ENCODE measurements at places on chromosomes 2 and 18.

DNA sequence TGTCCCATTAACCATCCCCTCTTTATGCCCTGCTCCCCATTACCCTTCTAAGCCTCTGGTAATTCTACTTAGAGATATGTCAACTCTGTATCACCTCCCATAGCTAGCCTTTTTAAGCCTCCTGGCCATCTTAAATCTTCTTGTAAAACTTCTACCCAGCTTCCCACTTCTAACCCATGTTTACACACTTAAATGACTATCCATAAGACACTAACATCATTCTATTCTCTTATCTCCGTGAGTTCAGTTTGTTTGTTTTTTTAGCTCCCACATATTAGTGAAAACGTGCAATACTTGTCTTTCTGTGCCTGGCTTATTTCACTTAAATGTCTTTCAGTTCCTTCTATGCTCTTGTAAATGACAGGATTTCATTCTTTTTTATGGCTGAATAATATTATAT lies 42.4 kb downstream of the RAB3GAP1 start:
- no peak for DNase-seq

DNA sequence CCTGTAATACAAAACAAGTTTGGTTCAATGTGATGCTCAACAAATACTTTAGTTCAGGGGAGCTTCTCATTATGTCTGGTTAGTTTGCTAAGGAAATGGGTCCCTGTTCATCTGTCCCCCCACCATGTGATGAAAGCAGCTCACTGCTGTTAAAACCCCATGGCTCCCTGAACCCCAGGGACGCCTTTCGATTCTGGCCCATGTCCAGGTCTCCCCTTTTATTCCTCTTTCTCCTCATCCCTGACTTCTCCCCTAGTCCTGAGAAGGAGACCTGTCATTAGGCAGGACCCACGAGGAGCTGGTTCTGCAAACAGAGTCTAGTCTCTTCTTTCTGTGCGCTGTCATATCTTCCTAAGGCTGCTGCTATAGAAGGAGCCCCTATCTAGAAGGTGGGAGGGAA lies 213.3 kb upstream of the OSR1 start:
- DNase-seq, result no peak

DNA sequence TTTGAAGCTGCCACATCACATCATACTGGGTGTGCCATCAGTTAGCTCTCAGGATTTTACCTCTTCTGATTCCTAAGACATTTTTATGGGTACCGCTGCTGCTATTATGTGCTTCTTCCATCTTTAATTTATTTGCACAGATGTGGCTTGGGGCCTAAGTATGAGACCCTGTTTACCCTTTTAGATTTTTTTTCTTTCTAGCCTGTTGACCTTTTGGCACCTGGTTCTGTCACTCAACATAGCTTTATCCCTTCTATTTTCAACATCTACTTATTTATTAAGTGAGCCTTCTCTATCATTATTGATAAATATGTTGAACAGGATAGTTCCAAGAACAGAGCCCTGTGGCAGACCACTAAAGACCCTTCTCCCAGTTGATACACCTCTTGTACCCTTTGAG lies 57.0 kb downstream of the TET3 start:
- DNase-seq, result no peak

- no peak for DNase-seq
Measured at GRCh38 chr18:28132084-28132483, 44.8 kb downstream of the CDH2 start.

GRCh38 chr2:188478724-188479123 lies 187.1 kb downstream of the GULP1 start:
- no peak for DNase-seq

DNA sequence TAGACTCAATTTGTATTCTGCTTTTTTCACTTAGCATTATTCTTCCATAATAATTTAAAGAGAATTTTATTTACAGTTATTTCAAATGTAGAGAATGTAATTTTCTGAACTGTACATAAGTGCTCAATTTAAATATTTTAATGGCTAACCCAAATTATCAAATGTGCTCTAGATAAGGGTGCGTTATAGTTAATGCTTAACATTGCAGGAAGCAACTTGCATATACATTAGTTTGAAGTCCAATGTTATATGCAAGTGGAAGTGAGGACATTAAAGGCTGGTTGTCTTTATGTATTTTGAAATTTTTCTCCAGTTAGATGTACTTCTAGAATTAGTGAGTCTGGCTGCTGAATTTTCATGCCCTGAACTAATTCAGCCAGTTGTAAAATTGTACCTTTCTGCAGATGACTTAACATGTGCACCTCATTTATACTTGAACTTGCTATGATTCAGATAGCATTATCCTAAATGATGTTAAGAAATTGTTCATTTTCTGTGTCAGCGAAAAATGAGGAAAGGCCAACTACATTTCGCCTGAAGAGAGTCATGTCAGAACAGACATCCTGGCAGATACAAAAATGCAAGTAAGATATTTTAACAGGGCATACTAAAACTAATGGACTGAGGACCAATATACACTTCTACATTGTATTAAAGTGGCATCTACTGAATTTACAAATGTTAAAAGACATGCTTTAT lies 59.2 kb upstream of the GAREM1 start:
- no peak for DNase-seq

DNA sequence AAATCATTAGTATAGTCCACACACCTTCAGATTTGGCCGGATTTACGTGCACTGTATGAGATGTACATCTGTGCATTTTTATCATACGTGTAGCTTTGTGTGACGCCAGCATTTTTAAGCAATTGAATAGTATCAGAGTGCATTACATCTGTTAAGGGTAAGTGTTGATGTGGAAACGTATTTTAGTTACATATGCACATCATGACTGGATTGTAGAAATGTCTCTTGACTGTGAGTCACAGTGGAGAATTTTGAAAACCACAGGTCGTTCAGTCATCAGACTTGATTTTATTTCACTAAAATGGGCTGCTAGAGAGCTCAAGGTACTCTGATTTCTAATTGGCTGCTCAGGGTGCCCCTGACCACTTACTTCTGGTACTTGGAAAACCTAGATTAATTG lies 5.4 kb upstream of the GPBAR1 start:
- DNase-seq, result no peak

- no peak for DNase-seq
Measured at GRCh38 chr2:14053105-14053504, 579.4 kb upstream of the LRATD1 start.

- no peak for DNase-seq
Measured at GRCh38 chr18:8627107-8627472, 17.9 kb downstream of the RAB12 start.

DNA sequence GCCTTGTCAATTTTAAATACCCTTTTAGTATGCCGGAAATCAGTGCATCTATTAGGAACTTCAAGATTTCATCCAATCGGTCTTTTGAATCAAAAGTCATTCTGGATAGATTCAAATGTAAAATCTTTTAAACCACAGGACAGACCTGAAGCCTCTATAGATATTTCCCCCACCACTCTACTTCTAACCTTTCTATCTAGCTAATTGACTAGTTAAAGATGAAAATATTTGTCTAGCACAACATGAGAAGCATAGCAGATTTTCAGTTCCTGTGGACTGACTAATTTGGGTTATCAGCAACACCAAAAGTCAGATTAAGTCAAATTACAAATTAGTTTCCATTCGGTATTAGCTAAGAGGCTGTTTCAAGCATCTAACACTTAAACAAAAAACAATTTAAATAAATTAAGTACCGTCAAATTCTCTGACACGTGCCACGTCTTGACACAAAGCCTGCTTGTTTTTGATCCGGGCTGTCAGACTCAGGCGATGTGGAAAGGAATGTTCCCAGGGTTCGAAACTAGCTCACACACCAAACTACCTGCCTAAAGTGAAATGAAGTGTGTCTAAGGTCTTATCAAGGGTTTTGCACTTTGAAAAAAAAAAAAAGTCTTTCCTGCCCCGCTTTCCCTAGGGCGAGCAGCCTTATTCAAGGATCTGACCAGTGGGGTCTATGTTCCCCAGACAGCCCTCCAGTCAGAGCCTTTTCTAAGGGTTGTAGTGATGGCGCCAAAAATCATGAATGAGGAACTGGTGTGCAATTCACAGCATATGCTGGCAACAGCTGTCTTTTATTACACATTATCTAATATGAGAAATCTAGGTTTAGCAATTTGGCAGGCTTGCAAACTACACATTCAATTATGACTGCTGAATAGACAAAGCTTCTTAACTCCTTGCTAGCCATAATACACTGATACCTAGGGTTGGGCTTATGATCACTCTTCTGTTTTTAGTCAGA lies 4.7 kb downstream of the CYTIP start:
- no peak for DNase-seq

- DNase-seq, result no peak
Measured at GRCh38 chr2:125516496-125517109, 1139.4 kb upstream of the GYPC start.

- peak; percentile 68 for DNase-seq
Measured at GRCh38 chr2:231463698-231464575, at the start of gene NCL. TSS of gene NCL (minus strand) at chr2:231464484. CDS start at chr2:231464353, 131 bp downstream.

GRCh38 chr2:190694479-190694878 lies 45.6 kb downstream of the NAB1 start:
- DNase-seq, result no peak

DNA sequence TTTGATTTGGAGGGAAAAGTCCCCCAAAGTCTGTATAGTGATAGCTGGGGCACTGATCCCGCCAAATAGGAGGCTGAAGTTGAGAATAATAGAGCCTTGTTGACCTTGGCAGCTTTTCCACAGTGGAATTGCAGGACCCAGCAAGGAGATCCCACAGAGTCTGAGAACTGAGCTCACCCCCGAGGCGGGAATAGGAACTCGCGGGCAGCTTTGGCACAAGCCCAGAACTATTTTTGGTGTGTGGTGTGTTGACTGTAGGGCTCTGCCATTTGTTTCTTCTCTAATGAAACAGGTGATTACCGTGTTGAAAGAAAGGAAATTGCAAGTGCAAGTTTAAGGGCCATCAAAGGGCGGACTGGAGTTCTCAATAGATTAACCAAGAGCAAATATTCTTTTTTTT lies 34.0 kb downstream of the SH3RF3 start:
- no peak for DNase-seq

DNA sequence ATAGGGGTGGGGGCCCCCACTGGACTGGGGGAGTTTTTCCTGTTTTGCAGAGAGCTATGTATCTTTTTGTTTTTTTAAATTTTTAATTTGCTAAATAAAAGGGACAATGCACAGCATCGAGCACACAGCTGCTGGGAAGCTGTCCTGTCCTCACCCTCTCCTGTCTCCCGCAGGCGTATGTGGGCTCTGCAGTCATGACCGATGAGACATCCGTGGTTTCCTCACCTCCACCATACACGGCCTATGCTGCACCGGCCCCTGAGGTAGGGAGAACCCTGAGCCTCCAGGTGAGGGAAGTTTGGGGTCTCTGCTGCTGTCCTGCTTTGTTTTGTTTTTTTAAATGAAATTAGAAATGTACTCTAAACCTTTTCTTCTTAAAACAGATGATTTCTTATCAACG lies 27.6 kb downstream of the PLEKHB2 start:
- no peak for DNase-seq

GRCh38 chr2:241728627-241729026 lies 5.8 kb upstream of the D2HGDH start:
- DNase-seq, result no peak

DNA sequence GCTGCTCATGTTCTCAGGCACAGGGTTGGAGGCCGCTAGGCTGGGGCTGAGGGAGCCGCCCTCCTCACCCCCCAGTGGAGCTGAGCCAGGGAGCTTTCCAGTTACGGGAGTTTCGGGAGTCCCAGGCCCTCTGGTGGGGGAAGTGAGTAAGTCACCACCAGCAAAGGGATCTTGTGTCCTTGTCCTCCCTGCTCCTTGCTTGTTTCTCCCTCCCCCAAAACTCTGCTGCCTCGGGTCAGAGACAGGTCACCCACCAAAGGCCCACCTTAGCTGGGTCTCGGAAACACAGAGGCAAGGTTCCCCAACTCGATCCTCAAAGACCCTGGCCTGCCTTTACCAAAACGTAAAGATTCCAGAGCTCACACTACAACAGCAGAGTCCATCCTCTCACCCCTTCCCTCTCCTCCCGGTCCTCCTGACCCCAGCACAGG lies 60.5 kb upstream of the POMC start:
- DNase-seq, result no peak

GRCh38 chr2:31110431-31110830 lies 27.8 kb downstream of the GALNT14 start:
- DNase-seq, result no peak

- no peak for DNase-seq
Measured at GRCh38 chr2:81396417-81397019, 1092.0 kb upstream of the LRRTM1 start.

- DNase-seq, result no peak
Measured at GRCh38 chr2:157061799-157062198, 195.7 kb upstream of the GALNT5 start.

GRCh38 chr2:240451791-240452461 lies 16.5 kb downstream of the GPC1 start:
- no peak for DNase-seq

DNA sequence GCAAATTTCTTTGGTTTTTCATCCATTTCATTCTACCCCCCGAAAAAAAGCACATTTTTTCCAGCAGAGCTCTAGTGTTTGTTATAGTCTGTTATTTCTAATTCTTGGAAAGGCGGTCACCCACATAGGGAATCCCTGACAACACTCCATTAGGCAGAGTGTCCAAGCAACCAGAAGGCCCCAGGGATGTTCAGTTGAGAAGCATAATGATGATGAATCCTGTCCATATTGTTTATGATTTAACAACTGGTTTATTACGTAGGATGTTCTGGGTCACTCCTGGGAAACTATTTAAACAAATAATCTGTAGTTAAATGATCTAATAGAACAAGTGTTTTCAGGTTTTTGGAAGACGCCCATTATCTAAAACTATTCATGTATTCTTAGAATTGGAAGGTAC lies 388.7 kb downstream of the TNS1 start:
- no peak for DNase-seq

DNA sequence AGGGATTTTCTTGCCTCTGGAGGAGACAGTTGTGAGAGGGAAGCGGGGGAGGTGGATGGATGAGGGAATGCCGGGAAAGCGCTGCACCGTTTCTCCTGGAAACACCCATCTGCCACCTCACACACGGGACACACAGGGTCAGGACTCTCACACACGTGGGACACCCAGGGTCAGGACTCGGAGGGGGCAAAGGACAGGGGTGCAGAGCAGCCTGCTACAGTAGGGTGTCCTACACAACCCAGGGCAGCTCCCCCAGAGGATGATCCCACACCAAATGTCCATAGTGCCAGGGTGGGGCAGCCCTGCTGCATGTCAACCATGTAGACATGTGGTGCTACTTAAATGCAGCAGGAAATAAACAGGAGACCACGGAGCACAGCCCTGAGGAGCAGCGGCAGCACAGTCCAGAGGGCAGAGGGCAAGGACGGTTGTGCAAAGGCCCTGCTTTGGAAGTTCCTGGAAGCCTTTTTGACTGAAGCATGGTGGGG lies 5.1 kb downstream of the RAMP1 start:
- no peak for DNase-seq

GRCh38 chr18:38895560-38895959 lies 1330.0 kb upstream of the CELF4 start:
- DNase-seq, result no peak

- no peak for DNase-seq
Measured at GRCh38 chr2:208643145-208643544, 236.6 kb downstream of the PTH2R start.

GRCh38 chr2:37125416-37125815 lies 31.4 kb downstream of the EIF2AK2 start:
- no peak for DNase-seq
